Activated CD8-positive, alpha-beta T cell treated with anti-CD3 and anti-CD28 coated beads, Interleukin-2, amount 10 ng/mL, durations not matched to agents 7 days and 5 days (primary cell): ENCODE measurements at places on chromosomes 5 and 9. TPM values are rescaled to one million over a fixed set of nuclear protein-coding genes. Genes with fewer than 3 reads are reported as not detected.

DNA sequence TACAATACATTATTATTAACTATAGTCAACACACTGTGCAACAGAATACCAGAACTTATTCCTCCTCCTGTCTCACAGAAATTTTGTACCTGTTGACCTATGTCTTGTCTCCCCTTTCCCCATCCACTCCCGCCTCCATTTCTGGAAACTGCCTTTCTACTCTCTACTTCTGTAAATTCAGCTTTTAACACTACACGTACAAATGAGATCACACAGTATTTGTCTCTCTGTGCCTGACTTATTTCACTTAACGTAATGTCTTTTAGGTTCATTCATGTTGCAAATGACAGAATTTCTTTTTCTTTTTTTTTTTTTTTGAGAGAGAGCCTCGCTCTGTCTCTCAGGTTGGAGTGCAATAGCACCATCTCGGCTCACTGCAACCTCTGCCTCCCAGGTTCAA lies 19.5 kb downstream of the MEF2C start:
- no peak for DNase-seq

The PCDHB6 gene
- total RNA-seq: not detected

GRCh38 chr5:95823738-95824609 lies 1.4 kb upstream of the GLRX start:
- DNase-seq: peak; percentile 86

The ACTBL2 gene
- total RNA-seq: not detected

The ARHGAP26 gene
- 30.3 TPM for total RNA-seq

DNA sequence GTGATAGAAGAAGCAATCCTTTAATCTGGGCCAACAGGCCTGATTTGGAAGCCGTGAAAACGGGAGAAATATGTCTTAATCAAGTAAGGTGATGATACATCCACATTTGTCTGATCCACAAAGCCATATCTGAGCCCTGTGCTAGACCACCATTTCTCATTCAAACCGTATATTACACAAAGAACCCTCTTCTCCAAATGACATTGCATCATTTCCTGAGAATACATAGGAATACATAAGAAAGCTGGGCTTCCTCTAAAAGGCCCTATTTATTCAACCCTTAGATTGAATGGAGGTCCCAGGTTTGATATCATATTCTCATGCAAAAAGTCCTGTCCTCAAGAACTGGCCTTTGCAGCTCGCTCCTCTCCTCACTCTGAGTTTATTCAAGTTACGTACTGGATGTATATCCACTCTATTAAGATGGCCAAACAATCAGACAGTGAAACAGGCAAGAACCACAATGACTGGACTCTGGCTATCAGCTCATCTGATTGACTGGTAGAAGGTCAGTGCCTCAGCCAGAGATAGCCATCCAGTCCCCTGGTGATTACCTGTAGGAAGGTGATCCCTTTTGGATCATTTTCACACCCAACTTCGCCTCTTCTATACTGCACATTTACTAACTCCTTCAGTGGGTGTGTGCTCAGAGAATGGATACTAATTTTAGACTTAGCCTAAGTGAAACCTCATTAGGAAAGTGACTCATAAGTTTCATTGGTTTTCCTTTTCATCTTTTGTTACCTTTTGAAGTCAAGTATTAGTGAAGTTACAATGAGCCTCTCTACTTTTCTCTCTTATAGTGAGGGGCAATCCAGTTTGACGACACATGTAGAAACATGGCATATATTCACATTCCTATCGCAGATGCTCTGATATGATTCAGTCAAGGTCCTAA lies 167.6 kb upstream of the WWC1 start:
- DNase-seq: no peak

The DRD1 gene
- not detected for total RNA-seq

The MTRR gene
- 39.1 TPM for total RNA-seq

- no peak for DNase-seq
These were observed 282.2 kb downstream of the SEMA5A start for GRCh38 chr5:9263656-9264055.

The NUTM2G gene
- total RNA-seq: not detected

- no peak for DNase-seq
These were observed 357.8 kb downstream of the NFIB start for GRCh38 chr9:13956107-13956506.

The BAAT gene
- total RNA-seq: not detected

DNA sequence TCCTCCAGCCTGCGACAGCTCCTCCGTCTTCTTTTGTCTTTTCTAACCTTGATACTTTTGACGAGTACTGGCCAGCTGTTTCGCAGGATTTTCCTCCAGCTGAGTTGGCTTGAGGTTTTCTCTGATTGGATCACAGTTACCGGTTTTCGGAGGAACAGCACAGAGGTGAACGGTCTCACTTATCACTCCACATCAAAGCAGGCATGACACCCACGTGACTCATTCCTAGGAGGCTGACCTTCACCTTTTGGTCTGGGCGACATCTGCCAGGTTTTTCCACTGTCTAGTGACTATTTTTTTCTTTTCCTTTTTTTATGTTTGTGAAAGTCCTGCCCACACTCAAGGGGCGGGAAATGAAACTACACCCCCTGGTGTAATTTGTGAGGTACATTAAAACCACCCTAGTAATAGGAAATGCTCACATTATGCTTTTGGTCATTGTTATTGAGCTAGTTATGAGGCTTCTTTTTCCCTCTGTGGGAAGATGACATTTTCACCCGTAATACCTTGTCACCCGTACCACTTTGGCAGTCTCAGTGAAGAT lies 319.2 kb downstream of the GADD45G start:
- peak; percentile 34 for DNase-seq

The CNTNAP3B gene
- not detected for total RNA-seq

DNA sequence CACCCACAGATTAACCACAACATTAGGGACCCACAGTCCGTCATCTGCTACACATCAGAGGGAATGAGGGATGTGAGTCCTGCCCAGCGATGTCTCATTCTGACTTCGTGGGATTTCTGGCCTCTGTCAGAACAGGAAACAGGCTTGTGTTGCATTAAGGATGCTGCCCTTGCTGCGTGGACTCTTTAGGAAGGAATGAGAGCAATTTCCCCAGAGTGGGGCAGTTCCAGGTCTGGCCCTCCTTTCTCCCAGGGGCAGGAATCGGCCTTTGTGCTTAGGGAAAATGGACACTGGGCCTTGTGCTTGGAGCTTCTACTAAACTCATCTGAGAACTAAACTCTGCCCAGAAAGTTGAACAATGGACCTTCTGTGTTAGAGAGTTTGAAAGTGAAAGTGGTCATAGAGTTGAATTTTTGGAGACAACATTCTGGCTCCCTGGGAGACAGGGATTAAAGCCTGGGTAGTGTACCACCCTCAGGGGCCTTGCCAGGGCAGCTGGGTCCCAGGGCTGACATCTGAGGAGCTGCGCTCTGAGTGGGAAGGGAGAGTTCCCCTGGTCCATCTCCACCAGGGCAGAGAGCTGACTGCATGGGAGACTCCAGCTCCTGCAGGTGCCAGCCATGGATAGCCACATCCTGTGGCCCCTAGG lies 37.8 kb upstream of the S1PR3 start:
- DNase-seq: no peak
